ENCODE measurements at places on chromosomes 2 and 18.

DNA sequence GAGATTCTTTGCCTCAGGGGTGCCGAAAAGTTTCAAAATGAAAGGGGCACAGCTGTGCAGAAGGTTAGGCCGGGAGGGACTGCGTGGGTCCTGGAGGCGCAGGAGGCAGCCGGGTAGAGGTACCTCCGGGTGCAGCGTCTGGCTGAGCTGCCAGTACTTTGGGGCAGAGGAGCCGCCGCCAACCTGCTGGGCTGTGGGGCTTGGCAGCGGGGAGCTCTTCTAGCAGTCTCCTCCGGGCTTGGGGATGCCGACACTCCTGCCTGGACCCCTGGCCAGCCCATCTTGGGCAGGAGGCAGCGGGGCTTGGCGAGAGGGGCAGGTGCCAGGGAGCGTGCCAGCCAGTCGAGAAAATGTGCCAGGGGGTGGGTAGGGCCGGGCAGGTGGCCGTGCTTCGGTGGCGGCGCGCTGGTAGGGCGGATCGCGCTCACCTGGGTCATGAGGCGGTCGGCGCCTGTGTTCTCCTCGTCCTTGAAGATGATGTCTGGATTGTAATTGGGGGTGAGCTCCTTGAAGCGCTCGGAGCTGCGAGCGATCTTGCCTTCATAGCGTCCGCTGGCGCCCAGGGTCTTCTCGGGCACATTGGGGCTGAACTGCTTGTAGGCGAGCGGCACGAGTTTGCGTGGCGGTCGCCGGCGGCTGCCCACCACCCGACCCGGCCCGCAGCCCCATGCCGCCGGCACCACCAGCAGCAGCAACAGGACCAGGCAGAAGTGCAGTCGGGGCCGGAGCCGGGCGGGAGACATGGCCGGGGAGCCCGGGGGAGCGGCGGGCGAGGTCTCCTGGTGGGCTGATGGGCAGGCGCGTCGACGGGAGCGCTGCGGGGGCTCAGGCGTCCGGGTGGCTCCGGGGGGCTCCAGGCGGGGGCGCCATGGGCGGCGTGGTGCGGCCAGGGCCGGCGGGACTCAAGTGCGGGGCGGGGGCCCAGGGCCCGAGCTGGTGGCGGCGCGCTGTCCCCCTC is 717 bp downstream of the IHH start:
- no peak for DNase-seq

- DNase-seq, result no peak
Measured at GRCh38 chr2:241597561-241597960, 39.0 kb downstream of the BOK start.

GRCh38 chr2:162556996-162557395 is 213.1 kb downstream of the GCA start:
- DNase-seq, result no peak

DNA sequence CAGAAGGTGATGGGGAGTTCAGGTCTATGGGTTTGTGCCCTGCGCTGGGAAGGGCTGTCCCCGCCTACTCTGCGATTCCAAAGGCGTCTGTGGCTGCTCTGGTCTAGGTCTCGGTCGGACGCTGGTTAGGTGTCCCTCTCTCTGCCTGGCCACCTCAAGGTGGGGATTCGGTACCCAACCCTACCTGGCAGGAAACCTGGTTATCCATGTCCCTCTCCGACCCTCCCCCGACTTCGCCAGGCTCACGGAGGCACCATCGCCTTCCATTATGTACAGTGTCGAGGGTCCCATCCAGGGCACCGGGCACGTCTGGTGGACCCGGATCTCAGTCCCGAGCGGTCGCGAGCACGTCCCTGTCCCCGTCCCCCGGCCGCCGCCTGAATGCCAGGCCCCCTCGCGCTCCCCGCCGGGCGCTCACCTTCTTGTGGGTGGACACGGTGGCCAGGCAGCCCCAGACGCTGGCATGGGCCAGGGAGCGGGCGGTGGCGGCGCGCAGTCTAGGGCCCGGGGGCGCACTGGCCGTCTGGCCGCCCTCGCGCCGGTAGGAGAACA is 628 bp downstream of the CREG2 start:
- no peak for DNase-seq

DNA sequence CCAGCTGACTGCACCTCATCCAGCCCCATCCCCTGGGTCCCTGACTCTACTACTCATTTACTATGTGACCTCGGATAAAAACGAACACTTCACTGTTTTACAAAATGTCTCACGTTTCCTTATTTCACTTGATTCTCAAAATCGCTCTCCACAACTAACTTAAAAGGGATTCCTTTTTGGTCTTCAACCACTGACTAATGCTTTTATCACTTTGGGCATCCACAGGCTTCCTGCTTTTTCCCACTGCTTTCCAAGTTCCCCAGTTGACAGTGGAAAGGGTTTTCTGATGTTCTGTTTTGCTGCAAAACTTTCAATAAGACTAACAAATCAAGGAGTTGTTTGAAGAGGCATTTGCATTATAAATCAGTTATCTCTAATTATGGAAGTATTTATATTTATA is 24.1 kb downstream of the EIF2AK3 start:
- no peak for DNase-seq

GRCh38 chr2:185919155-185919554 is 180.6 kb downstream of the FSIP2 start:
- DNase-seq, result no peak

DNA sequence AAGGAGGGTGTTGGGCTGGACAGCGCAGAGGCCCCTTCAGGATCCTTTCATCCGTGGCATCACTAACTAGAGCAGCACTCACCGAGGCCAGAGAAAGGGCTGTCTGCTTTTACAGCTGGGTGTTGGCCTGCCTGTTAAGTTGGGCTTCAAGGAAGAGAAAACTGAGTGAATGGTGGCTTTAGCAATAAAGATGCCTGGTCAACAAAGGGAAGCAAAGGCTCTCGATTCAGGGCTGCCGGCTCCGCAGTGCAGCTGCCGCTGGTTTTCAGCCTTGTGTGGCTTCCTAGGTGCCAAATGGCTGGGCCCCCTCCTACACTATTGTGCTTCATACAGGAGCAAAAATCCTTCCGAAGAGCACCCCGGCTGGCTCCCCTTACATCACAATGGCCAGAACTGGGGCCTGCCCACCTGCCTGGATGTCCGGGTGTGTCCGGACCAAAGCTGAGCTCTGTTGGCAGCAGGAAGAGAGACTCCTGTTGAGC is 61.0 kb upstream of the GPR45 start:
- DNase-seq, result no peak

DNA sequence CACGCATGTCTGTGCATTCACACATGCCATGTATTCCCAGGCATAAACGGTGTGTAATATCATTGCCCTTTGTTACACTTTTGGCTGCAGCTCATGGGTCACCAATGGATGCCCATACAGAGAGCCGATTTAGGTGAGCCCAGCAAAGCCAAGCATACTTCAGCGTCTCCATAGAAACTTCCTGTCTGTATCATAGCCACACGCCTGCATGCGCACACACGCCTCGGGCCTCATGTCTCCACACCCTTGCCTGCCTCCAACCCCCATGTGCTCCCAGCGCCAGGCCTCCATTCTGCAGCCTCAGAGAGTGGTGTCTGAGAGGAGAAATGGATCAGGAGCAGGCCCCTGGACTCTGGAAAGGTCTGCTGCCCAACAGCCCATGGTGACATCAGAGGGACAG is 33.5 kb upstream of the SELENOI start:
- no peak for DNase-seq

DNA sequence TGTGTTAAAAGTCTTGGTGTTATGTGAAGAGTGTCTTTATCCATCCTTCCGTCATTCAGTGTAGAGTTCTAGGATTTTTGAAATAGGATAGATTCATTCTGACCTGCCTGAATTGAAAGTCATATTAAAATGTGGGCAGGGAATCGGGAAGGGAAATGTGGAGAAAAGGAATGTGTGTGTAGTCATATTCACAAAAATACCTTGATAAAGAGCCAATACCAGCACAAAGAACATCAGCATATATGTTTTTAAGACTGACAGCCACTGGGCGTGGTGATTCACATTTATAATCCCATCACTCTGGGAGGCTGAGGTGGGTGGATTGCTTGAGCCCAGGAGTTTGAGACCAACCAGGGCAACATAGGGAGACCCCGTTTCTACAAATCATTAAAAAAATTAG is 188.1 kb downstream of the CAMKMT start:
- no peak for DNase-seq

GRCh38 chr2:84271977-84272376 is 187.1 kb downstream of the SUCLG1 start:
- DNase-seq, result no peak

DNA sequence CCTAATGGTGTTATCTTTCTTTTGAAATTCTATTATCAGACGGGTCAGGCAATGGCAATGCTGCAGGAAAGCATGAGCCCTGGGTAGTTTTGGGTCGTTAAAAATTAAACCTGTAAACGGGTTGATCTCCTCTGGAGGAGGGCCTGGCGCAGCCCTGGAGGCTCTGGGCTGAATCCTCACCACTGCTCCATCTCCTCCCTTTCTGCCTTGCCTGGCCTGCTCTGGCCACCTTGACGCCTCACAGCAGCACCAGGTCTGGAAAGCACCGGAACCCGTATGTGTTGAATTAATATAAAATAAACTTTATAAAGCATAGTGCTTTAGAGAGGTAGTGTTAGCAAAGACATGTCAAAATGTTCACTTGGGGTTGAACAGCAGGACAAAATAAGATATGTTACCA is 316.1 kb downstream of the LNPK start:
- DNase-seq, result no peak

- no peak for DNase-seq
Measured at GRCh38 chr2:19022334-19022733, 336.1 kb downstream of the OSR1 start.

DNA sequence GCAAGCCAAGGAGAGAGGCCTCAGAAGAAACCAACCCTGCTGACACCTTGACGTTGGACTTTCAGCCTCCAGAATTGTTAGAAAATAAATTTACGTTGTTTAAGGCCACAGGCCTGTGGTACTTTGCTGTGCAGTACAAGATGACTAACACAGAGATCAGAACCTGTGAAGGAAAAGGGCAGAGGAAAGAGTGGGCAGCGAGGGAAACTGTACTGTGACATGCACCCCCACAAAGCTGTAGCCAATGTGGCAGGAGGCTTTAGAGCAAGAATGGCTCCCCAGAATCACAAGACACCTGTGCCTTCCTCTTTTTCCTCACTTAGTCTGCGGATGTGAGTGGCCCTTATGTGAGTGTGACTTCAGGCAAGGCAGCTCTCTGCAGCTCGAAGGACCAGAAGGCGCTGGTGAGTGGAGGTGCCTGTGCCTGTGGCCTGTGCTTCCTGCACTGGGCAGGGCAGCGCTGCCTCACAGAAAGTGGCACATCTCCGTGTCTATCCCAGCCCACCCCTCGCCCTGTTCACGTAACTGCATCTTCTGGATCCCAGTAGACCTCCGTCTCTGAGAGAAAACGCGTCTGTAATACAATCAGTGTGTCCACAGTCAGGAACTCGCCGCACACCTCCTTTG is 89.5 kb downstream of the MRPS9 start:
- no peak for DNase-seq

- DNase-seq, result no peak
Measured at GRCh38 chr2:184053326-184053725, 545.0 kb upstream of the ZNF804A start.

DNA sequence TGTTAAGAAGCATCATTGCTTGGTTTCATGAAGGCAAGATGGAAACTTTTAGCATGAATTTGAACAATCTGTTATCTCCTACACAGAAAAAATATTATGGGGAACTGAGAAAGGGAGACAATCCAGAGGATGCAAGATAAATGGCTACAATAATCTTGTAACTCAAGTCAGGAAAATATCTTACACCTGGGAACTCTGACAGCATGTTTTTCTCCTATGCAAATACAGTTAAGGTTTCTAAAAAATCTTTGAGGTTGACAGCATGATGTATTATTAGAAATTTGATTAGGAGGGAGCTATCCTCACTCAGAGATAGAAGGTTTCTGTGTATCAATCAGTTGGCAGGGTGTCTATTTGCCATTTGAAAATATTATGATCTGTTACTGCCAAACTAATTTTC is 75.6 kb downstream of the GPD2 start:
- no peak for DNase-seq

DNA sequence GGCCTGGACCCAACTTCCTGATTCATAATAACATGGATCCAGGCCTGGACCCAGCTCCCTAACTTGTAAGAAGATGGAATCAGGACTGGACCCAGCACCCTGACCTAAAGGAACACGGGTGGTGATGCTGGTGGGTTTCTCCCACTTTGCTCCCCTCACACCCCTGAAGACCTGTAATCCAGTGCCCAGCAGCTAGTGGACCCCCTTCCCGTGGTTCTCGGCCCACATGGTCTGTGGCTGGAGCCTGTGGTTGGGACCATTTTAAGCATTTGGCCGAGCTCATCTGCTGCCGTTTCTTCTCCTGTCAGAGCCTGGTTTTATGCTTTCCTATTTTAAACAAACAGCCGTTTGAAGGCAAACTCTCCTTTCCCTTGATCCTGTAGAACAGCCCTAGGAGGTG is 232.8 kb downstream of the EIPR1 start:
- DNase-seq, result no peak

- no peak for DNase-seq
Measured at GRCh38 chr2:39587641-39588040, 78.1 kb upstream of the TMEM178A start.

GRCh38 chr2:187855689-187856088 is 301.5 kb upstream of the TFPI start:
- DNase-seq, result no peak

- no peak for DNase-seq
Measured at GRCh38 chr18:30852980-30853379, 189.6 kb downstream of the DSC3 start.

- DNase-seq, result no peak
Measured at GRCh38 chr2:192854706-192855105, 660.0 kb upstream of the TMEFF2 start.

GRCh38 chr2:46549166-46549844 is 69.9 kb downstream of the TMEM247 start:
- no peak for DNase-seq

GRCh38 chr2:144521686-144522085 is 1.8 kb upstream of the ZEB2 start:
- DNase-seq, result no peak

DNA sequence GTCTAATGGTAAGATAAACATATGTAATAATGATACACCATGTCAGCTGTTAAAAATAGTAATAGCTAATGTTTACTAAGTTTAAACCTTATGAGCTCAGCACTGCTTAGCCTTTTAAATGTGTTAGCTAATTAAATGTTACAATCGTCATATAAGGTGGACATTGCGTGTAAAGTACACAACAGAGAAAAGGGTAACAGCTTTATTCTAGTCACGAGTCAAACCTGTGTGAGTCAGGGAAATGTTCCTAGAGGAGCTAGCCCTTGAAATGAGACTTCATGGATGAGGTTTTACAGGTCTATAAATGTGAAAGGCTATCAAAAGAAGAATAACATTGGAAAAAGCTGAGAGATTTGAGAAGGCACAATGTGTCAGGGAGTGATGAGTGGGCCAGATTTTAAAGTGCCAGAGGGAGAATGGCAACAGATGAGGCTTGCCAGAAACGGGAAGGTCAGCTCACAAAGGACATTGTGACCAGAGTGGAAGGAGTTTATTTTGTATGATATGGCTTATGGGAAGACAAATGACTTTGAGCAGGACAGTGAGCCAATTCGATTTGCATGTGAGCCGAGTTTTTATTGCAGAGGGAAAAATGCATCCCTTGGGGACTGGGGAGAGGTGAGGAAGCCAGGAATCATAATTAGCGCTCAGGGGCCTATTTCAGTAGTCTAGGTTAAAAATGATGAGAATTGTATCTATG is 276.3 kb downstream of the CTNNA2 start:
- no peak for DNase-seq

Measured in stimulated activated CD4-positive, alpha-beta T cell treated with anti-CD3 and anti-CD28 coated beads, Interleukin-4, amount 100 ng/mL, for 1 hour (primary cell).